AG09309 (cell line): ENCODE measurements at places on chromosomes 2 and 18.

DNA sequence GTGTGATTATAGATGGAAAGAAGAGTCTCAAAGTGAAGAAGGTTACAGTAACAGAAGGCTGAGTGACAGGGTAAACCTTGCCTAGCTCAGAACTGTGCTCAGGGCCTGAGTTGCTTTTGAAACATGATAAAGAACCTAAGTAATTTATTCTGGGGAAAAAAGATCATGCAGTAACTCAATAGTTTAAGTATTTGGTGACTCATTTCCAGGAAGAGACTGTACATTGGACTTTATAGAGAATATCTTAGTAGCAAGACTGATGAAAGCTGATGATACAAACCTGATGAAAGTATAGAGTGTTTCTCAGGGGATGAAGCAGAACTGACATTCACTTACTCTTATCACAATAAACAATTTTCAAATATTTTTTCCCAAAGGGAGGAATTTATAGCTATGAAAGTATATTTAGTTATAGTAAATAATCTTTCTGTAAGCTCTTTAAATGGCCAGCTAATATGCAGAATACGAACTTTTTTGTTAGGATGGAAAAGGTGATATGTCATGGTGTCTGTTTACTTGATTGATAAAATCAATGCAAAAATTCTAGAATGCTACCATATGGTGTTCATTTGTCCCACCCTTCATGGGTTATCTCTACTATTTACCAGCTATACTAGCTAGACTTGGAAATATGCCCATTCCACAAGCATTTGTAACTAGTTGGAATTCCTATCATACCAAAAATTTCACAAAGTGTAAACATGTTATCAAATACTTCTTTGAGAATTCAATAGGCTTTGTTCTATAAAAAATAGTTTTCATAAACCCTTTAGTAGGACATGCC, 1265.5 kb upstream of the ACVR2A start:
- no peak for DNase-seq

DNA sequence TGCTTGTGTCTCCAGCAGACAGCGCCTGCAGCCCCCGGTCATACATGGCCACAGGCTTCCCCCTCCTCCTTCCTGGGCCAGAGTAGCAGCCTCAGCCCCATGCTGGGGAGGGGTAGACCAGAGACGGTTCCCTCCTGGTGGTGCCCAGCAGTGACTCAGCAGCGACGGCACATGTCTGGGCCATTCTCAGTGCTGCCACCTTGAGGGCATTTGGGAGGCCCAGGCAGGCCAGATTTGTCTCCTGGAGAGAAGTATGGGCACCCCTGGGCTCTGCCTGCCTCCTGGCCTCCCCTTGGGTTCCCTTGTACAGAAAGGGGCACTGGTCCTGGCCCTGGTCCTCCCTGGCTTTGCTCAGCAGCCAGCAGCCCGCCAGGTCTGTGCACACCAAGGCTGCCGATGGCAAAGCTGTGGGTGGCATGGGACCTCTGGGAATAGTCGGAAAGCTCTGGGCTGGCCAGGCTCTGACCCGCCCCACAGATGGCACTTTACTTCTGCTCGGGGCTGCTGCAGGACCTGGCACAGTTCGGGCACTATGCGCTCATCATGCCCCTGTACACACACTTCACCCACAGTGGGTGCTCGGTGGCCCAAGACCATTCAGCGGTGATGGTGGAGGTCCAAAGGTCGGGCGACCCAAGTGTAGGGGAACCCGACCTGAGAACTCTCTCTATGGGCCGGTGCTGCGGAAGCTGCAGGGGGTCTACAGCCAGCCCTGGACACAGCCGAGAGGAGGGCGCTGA, 11.4 kb upstream of the ALPI start:
- DNase-seq, result peak; percentile 7

DNA sequence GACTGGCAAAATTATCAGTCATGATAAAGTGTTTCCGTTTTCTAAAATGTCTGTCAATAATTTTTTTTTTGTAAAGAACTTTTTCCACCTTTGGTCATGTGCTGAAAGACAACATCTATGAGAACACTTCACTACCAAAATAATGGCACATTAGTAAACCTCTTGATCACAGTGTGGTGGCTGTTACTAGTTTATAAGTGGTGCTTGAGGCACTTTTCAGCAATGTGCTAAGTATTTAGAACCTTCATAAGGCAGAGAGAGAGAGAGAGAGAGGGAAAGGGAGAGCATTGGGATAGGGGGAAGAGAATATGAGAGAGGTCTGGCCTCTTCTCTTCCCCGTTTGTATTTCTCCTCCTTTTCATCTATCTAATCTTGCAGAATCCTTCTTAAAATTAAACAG, 1.1 kb upstream of the NYAP2 start:
- no peak for DNase-seq

- DNase-seq, result no peak
Observed at GRCh38 chr18:8609659-8610458, 622 bp downstream of the RAB12 start.

- DNase-seq, result no peak
Observed at GRCh38 chr2:182822733-182823132, 43.7 kb downstream of the FRZB start.

- DNase-seq, result no peak
Observed at GRCh38 chr18:69401972-69402532, 1.4 kb downstream of the DOK6 start.

GRCh38 chr2:18413676-18414396, 146.6 kb downstream of the RDH14 start:
- peak; percentile 37 for DNase-seq

DNA sequence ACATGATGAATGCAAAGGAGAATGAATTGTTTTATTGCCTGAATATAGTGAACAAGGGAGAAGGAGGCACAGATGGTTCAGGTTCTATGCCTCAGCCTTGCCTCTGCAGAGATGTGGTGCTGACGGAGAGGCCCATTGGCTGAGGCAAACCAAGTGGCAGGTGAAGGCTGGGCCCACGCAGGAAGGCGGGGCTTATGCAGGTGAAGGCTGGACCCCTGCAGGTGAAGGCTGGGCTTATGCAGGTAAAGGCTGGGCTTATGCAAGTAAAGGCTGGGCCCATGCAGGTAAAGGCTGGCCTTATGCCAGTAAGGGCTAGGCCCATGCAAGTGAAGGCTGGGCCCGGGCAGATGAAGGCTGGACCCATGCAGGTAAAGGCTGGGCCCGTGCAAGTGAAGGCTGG, 414.7 kb downstream of the LRATD1 start:
- no peak for DNase-seq

DNA sequence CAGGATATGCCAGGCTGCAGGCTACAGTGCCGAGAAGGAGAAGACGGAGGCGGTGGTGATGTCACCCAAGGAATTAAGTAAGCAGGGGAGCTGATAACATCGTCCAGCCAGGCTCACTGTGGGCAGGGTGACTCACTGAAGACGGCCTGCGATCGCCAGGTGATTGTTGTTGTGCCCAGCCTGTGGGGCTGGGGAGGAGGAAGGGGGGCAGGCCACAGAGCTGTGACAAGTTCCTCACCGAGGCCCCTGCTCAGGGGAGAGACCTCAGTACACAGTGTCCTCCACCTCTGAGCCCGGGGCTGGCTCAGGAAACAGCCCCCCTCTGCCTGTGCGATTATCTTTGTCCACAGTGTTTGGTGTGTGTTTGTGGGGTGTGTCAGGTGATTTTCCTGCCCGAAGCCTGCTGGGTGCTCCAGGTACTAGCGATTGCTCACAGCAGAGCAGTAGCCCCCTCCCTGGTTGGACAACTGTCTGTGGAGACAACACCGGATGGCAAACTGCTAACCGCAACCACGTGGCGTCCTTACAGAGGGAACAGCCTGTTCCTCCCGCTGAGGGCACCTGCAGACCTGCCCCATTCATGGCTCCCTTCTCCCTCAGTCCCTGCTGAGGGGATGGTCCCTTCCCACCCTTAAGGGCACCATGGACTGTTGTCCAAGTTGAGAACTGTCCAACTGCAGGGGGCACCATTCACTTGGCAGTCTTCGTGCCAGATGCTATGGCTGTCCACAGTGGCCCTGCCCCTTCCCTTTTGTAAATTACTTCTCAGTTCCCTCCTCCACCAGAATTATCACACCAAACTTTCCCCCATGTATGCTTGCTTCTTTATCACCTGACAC, 95.1 kb downstream of the ZFP36L2 start:
- DNase-seq, result peak; percentile 67

DNA sequence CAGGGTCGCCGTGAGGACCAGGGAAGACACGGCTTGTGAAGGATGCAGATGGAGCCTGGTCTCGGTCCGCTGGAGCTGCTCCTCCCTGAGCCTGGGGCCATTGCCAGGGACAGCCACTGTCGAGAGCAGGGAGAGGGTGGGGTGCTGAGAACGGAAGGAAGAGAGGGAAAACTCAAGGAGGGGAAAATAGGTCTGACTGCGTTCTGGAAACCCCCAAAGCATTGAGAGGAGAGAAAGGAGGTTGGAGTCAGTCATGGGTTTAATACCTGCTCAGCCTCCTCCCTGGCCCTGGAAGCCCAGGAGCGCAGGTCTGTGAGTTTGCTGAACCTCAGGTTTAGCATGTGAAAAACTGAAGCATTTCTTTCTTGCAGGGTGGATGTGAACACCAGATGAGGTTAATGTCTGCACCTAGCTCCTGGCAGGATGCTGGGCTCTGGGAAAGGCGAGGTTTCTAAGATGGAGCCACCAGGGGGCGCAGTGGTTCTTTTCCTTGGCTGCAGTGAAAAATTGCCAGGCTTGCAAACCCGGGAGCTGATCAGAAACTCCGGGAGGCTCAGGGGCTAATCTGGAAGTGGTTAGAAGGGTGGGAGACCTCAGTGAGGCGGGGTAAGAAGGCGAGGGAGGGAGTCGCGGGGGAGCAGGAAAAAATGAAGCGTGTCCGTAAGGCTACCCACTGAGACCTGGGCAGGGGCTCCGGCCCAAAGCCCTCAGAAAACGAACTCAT, 33.6 kb upstream of the RNF149 start:
- DNase-seq, result no peak

GRCh38 chr18:56501896-56502295, 136.5 kb downstream of the TXNL1 start:
- DNase-seq, result no peak

- DNase-seq, result no peak
Observed at GRCh38 chr2:98472132-98472650, 27.5 kb downstream of the INPP4A start.

DNA sequence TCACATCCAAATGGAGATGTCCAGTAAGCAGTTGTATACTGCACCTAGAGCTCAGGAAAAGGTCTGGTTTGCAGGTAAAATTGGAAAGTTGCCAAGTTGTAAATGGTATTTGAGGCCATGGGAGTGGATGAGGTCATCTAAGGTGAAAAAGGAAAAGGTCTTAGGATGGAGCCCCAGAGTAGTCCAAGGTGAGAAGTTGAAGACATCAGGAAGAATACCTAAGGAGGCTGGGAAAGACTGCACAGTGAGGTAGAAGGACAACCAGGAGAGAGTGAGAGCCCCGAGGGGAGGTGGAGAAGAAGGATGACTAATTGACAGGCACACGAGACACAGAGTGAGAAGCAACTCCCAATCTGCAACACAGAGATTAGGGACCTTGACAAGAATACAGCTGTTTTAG, 10.7 kb downstream of the DPP4 start:
- DNase-seq, result no peak

DNA sequence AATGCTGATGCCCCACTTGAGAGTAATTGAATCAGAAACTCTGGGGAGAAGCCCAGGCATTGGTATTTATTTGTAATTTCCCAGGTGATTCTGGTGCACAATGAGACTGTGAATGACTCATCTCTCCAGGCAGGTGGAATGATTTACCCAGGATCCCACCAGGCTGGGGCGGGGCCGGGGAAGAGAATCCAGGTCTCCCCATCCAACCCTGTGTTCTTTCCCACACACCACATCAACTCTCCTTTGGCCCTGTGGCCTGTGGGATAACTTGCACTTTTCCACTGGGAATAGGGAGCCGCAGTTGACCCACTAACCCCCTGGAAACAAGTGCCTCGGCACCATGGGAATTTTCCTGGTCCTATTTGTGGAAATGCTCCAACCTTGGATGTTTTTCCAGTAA, 409.8 kb downstream of the ZNF521 start:
- DNase-seq, result no peak

- no peak for DNase-seq
Observed at GRCh38 chr2:231533086-231533776, 3.0 kb upstream of the NMUR1 start.

DNA sequence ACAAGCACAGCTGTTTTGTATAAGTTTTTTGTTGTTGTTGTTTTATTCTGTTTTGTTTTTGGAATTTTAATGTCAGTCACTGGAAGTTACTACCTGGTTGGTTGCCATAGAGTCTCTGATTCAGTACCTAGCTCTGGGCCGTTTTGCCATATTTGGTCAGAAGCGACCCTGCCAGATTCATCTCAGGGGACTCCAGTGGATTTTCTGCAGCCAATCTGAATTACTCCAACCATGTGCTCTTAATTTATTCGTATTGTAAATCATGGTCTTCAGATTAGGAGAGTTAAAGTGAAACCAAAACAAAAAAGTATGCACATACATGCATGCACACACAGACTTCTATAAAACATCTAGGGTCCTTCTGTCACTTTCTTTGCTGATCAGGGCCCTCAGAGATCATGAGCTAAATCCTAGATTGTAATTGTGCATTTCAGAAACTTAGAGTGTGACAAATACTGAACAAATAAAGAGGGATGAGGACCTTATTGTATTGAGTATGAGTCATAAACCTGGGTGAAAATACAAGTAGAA, 317.4 kb upstream of the UBE2E3 start:
- no peak for DNase-seq

DNA sequence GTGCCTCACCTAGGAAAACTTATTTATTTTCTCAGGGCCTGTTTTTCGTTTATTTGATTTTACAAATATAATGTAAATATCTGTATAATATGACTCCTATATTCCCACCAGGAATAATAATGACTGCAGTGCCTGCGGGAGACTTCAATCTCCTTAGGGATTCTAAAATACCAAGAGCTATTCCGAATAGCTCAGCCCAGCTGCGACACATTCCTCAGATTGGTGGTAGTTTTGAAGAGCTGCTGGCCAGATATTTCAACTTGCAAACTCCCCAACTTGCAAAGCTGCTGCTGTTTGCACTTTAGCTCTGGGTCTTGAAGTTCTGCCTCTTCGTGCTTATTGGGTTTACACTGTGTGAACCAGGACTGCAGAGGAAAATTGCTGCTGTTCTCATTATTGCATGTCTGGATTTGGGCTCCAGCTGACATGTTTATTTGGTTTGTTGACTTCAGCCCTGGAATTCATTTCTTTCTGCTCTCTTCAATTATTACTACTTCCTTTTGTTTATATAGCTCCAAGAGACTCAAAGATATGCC, 480.2 kb upstream of the CHST9 start:
- DNase-seq, result no peak

- no peak for DNase-seq
Observed at GRCh38 chr2:239772721-239773120, 252.4 kb downstream of the NDUFA10 start.

- no peak for DNase-seq
Observed at GRCh38 chr2:150485114-150485870, 2.2 kb downstream of the RND3 start.

DNA sequence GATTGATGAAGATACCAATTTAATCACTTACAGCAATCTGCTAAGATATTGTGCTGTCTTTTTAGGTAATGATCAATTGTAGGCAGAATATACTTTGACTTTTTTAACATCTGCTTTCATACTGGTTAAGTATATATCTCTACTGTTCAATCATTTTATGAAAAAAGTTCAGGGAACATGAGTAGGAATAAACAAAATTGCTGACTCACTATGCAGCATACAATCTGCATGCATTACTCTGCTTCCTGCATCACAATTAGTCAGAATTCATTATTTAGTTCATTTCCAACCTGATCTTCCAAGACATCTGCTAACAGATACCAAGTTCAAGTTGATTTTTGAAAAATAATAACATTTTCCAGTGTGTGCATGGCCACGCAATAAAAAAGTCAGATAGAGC, 1430.4 kb upstream of the LRRTM1 start:
- DNase-seq, result no peak

- DNase-seq, result no peak
Observed at GRCh38 chr2:1375794-1376193, 37.5 kb upstream of the TPO start.
